ENCODE measurements at places on chromosomes 13 and 19. TPM values are rescaled to one million over a fixed set of nuclear protein-coding genes. Genes with fewer than 3 reads are reported as not detected.

DNA sequence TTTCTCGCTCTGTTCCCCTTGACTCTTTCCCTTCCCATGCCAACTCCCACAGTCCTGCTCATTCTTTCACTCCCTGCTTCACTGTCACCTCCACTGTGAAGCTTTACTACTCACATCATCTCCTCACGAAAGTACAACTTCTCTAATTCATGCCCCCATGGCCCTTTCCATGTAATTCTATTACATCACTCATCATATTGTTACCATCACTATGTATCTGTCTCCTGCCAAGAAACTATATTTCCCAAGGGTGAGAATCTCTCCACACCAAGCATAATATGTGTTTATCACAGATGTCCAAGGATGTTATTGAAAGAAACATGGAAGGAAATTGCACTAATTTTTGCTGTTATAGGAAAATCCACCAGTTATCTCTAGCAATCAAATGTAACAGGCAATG, 37.2 kb upstream of the LRCH1 start:
- DNase-seq = no peak
- H3K27ac ChIP-seq = no peak overlapping the region
- H3K36me3 ChIP-seq = no peaks in the 10 kb centered on the region
- peaks cover 6% of the 10 kb centered on the region for H3K27me3 ChIP-seq

The KLK15 gene
- not detected for total RNA-seq

GRCh38 chr13:111219280-111219679, 101.2 kb upstream of the TEX29 start:
- no peak overlapping the region for H3K4me3 ChIP-seq
- no peaks in the 10 kb centered on the region for H3K36me3 ChIP-seq
- H3K27me3 ChIP-seq = no peaks in the 10 kb centered on the region
- H3K27ac ChIP-seq = no peak overlapping the region

GRCh38 chr13:32038343-32038742, 6.8 kb downstream of the FRY start:
- peaks cover 11% of the 10 kb centered on the region for H3K4me1 ChIP-seq
- no peak overlapping the region for H3K27ac ChIP-seq
- no peak overlapping the region for H3K4me3 ChIP-seq

DNA sequence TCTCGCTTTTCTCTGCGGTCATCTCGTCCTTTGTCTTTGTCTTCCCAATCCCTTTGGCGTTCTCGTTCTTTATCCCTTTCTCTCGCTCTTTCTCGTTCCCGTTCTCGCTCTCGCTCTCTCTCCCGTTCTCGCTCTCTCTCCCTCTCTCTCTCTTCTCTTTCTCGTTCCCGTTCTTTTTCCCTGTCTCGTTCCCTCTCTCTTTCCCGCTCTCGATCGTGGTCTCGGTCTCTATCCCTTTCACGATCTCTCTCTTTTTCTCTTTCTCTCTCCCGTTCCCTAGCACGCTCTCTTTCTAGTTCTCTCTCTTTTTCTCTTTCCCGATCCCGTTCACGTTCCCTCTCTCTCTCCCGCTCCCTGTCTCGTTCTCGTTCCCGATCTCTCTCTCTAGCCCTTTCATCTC, 77.2 kb downstream of the ZC3H13 start:
- no peaks in the 10 kb centered on the region for H3K27me3 ChIP-seq
- no peak overlapping the region for H3K27ac ChIP-seq
- H3K4me3 ChIP-seq = no peak overlapping the region
- no peak for DNase-seq

DNA sequence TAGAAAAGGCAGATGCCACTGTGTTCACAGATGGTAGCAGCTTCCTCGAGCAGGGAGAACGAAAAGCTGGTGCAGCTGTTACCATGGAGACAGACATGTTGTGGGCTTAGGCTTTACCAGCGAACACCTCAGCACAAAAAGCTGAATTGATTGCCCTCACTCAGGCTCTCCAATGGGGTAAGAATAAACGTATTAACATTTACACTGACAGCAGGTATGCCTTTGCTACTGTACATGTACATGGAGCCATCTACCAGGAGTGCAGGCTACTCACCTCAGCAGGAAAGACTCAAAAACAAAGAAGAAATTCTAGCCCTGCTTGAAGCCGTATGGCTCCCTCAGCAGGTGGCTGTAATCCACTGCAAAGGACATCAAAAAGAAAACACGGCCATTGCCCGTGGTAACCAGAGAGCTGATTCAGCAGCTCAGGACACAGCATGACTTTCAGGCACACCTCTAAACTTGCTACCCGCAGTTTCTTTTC, 197.7 kb downstream of the ZNF737 start:
- H3K4me3 ChIP-seq = no peak overlapping the region
- H3K27me3 ChIP-seq = no peaks in the 10 kb centered on the region
- no peaks in the 10 kb centered on the region for H3K36me3 ChIP-seq
- H3K4me1 ChIP-seq = no peaks in the 10 kb centered on the region
- DNase-seq = no peak

The OLFM4 gene
- not detected for total RNA-seq

- DNase-seq = peak; percentile 17
- no peak overlapping the region for H3K27ac ChIP-seq
- no peak overlapping the region for H3K4me3 ChIP-seq
- H3K36me3 ChIP-seq = no peaks in the 10 kb centered on the region
These were observed 5.3 kb downstream of the SHD start for GRCh38 chr19:4284176-4284958.

DNA sequence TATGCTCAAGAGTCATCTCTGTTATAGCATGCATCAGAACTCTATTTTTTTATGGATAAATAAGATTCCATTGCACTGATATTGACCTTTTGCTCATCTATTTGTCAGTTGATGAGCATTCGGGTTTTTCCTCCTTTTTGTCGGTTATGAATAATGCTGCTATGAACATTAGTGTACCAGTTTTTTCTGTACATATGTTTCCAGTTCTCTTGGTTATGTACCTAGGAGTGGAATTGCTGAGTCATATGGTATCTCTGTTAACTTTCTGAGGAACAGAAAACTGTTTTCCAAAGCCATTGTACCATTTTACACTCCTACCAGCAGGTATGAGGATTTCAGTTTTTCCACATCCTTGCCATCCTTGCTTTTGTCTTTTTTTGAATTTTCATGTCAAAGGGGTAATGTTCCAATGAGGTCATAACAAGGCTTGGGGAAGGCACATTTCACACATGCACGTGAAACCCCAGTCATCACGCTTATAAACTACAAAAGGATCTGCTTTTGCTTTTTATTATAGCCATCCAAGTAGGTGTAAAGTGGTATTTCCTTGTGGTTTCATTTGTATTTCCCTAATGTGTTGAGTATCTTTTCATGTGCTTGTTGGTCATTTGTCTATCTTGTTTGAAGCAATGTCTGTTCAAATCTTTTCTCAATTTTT, 14.6 kb downstream of the KBTBD7 start:
- no peaks in the 10 kb centered on the region for H3K36me3 ChIP-seq
- no peak overlapping the region for H3K4me3 ChIP-seq
- no peak for DNase-seq
- no peaks in the 10 kb centered on the region for H3K4me1 ChIP-seq
- H3K27me3 ChIP-seq = no peaks in the 10 kb centered on the region

The SIGLEC12 gene
- not detected for total RNA-seq

DNA sequence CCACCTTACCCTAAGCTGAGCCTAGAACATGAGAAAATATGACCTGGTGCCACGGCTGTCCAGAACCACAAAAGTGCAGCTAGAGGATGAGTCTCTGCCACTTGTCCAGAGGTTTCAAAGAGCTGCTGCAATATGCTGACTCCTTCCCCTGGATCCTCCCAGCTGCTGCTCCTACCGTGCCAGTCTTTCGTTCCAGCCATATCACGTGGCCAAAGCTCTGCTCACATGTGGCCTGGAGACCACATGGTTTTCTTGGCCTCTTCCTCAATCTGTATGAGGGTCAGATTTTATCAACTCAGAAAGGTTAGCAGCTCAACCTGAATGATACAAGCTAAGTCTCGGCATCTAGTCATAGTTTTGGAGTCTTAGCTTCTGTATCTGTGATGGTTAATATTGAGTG, 3.2 kb upstream of the SACS start:
- H3K4me3 ChIP-seq = no peak overlapping the region
- H3K4me1 ChIP-seq = no peaks in the 10 kb centered on the region
- DNase-seq = no peak
- H3K27me3 ChIP-seq = peaks cover 5% of the 10 kb centered on the region
